Activated CD4-positive, CD25-positive, alpha-beta regulatory T cell treated with anti-CD3 and anti-CD28 coated beads, Interleukin-2, amount 50 U/mL, for 16 hours (primary cell): ENCODE measurements at places on chromosomes 5 and 9.
A peak's percentile ranks its signal among the peaks of the same experiment; 100 is the strongest.

DNA sequence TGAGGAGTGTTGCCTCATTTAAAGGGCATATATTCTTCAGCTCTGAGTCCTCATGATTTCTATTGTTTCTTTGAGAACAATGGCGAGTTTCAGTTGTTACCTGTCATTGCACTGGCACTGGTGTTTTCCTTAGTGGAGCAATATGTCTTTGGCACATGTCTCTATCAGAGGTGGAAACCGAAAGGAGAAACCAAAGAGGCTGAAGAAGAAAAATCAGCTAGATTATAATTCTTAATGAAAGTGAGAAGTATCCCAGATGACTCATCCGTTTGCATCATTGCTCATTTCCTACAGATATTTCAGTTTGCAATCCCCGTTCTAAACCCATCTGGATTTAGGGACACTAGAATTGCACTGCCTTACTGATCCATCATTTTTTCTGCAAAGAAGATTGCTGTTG, 324.6 kb downstream of the TMEM232 start:
- no peak for DNase-seq

- DNase-seq, result no peak
These were observed 38.9 kb downstream of the PRRC2B start for GRCh38 chr9:131432597-131433301.

DNA sequence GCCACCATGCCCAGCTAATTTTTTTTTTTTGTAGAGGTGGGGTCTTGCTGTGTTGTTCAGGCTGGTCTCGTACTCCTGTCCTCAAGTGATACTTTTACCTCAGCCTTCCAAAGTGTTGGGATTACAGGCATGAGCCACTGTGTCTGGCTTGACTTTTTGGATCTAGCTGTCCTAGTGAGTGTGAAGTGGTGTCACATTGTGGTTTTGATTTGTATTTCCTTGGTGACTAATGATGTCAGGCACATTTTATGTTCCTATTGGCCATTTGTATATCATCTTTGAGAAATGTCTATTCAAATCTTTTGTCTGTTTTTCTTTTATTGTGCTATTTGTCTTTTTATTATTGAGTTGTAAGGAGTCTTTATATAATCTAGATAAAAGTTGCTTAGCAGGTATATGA, 53.5 kb upstream of the MCCC2 start:
- no peak for DNase-seq

DNA sequence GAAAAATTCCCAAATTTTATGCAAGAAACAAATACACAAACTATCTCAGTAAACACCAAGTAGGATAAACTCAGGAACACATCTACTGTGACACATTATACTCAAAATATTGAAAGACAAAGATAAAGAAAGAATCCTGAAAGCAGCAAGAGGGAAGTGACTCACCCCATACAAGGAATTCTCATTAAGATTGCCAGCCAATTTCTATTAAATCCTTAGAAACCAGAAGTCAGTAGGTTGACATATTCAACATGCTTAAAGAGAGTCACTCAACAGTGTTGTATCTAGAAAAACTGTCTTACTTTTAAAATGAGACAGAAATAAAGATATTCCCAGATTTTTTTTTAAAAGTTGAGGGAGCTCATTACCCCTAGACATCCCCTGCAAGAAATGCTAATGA, 15.5 kb downstream of the SPATA31E1 start:
- no peak for DNase-seq

DNA sequence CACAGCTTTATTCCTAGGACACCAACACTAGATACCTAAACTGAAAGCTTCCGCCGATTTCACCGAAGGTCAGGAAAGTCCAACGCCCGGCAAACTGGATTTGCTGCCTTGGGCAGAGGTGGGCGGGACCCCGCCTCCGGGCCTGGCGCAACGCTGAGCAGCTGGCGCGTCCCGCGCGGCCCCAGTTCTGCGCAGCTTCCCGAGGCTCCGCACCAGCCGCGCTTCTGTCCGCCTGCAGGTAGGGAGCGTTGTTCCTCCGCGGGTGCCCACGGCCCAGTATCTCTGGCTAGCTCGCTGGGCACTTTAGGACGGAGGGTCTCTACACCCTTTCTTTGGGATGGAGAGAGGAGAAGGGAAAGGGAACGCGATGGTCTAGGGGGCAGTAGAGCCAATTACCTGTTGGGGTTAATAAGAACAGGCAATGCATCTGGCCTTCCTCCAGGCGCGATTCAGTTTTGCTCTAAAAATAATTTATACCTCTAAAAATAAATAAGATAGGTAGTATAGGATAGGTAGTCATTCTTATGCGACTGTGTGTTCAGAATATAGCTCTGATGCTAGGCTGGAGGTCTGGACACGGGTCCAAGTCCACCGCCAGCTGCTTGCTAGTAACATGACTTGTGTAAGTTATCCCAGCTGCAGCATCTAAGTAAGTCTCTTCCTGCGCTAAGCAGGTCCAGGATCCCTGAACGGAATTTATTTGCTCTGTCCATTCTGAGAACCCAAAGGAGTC, at the start of gene CD274:
Gene CD274 (plus strand): TSS at position 184 of the 733 bp plus-strand sequence. CDS start 5,572 bp downstream, outside the sequence.
- DNase-seq, result peak; percentile 45

DNA sequence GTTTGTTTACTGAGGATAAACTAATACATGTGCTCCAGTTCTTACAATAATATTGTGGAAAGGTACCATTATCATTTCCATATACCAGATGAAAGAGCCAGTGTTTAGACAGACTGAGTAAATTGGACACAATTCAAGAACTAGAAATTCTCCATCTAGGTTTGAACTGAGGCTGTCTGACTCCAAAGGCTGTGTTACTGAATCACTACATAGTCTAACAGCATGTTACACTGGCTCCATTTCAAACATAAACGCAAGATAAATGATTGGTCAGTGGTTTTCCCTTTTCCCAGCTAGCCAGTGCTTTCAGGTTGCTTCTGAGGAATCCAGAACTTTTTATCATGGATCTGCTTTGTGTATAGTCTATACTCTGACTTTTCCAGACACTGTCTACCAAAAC, 8.1 kb downstream of the SPDL1 start:
- DNase-seq, result no peak

- no peak for DNase-seq
These were observed at the start of gene LHX6 for GRCh38 chr9:122228568-122229484. TSS of gene LHX6 (minus strand) at chr9:122228957. CDS start at chr9:122228740, 217 bp downstream.
